Activated naive CD4-positive, alpha-beta T cell treated with anti-CD3 and anti-CD28 coated beads for 36 hours (primary cell): ENCODE measurements at places on chromosomes 7 and 10.

- peaks cover 9% of the 10 kb centered on the region for H3K4me1 ChIP-seq
- H3K27ac ChIP-seq = no peak overlapping the region
These were observed 147.1 kb downstream of the LRRC4 start for GRCh38 chr7:127884066-127884559.

GRCh38 chr10:110141185-110141584 lies 66.2 kb upstream of the MXI1 start:
- H3K27ac ChIP-seq = no peak overlapping the region
- peaks cover 39% of the 10 kb centered on the region for H3K4me1 ChIP-seq

DNA sequence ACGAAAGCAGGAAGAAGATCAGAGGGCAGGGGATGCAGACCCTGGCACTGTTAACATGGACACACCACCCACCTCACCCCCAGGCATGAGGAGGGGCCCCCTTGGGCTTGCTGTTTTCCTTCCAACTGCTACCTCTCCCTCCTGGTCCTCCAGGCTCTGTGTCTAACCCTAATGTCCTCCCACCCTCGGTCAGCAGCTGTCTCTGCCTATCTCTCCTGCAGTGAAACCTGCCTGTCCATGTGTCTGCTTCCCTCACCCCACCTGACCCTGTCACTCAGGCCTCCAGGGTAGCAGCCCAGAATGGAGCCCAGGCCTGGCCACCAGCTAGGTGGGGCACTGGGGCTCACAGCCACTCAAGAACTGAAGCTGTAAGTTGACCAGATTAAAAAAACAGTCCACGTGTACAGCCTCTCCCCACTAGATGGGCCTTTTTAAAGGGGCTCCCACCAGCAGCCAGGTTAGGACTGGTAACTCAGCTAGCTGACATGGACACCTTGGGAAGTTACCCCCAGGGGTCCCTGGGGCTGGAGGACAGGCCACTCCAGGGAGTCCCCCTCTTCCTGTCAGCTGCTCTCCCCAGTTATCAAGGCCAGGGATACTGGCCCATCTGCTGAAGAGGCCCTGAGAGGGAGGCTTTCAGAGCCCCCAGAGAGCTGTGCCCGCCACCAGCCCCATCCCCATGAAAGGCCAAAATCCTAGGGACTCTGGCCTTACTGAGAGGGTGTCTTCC lies 1.5 kb downstream of the SMARCD3 start:
- H3K36me3 ChIP-seq = no peaks in the 10 kb centered on the region
- no peak overlapping the region for H3K27ac ChIP-seq
- H3K4me3 ChIP-seq = no peak overlapping the region
- peaks cover 53% of the 10 kb centered on the region for H3K4me1 ChIP-seq

DNA sequence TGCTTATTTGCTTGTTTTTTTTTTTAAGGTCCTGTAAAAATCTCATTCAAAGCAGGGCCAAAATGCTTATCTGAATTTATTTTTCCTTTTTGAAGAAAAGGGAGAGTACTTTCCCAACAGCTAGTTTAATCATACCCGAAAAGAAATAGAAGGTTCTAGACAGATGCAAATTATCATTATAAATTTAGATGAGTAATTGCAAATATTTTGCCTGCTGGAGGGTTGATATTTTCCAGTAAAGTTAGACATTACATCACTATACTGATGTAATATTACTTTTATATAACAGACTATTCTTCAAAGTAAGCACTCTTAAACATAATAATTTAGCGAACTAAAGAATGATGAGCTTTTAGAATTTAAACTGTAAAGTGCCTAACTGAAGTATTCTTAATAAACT lies 14.1 kb upstream of the CFAP69 start:
- DNase-seq = no peak
- no peak overlapping the region for H3K27ac ChIP-seq

DNA sequence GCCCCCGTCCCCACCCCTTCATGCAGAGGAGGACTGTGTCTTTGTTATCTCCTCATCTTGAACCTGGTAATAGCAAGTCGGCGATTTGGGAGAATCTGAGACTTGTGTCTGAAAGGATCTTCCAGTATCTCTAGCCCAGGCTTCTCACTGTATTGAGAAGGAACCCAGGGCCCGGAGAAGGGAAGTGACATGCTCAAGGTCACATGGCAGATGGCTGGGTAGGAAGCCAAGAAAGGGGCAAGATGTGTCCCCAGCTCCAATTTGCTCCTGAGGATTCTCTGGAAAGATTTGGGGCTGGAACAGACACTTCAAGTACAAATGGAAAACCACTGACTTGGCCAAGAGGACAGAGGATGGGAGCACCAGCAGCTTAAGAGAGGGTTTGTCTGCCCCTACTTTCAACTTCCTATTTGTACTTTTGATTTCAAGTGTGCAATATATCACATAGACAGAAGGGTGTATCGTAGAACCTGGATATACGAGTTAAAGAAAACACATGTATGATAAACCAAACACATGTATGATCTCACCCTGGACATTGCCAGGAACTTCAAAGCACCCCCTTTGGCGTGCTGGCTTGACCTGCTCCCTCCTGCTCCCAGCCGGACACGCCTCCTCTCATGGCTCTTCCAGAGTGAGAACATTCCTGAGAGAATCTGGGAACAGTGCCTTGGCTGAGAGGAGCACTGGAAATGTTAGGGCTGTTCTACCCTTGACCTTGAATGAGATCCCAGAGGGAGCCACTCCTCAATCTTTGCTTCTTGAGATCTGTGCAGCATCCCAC lies 79.7 kb downstream of the CDH23 start:
- H3K27ac ChIP-seq = no peak overlapping the region
- H3K27me3 ChIP-seq = no peaks in the 10 kb centered on the region
- peaks cover 5% of the 10 kb centered on the region for H3K4me1 ChIP-seq

DNA sequence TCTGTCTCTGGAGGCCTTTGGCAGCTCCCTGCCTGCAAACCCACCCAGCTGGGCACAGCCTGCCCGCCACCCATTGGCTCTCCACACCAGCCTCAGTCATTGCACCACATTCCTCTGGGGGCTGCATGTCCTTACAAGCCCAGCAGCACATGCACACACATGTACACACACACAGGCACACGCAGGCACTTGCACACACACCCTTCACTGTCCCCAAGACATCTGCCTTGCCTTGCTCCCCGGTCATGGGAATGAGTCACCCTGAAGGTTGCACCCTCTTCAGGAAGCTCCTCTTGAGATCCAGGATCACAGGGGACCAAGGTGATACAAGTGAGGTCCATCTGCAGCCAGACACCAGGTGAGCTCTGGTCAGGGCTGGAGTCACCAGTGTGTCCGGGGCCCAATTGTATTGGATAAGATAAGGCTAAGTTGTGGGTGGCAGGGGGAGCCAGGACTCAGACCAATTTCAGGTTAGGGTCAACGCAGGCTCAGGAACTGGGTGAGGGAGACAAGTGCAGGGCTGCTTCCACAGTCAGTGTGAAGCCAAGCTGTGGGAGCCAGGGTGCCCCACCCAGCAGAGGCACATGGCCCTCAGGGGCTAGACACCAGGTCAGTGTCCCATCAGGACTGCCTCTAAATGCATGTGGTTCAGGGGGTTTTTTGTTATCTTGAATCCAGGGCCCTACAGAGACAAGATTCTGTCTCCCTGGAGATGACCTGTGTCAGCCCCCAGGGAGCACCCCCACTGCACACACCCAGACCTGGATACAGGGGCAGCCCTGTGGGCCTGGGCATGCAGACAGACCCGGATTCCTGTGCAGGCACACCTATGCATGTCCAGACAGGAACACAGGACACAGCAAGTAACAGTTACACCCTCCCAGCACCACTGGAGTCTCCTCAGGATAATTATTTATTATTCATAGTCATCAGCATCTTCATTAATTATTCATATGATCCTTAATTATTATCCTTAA lies 33.8 kb downstream of the KCNH2 start:
- H3K36me3 ChIP-seq = no peaks in the 10 kb centered on the region
- peak; percentile 2 for DNase-seq
- H3K27me3 ChIP-seq = peaks cover 6% of the 10 kb centered on the region
- H3K4me3 ChIP-seq = no peak overlapping the region

- no peaks in the 10 kb centered on the region for H3K4me1 ChIP-seq
- peaks cover 19% of the 10 kb centered on the region for H3K36me3 ChIP-seq
- H3K4me3 ChIP-seq = no peak overlapping the region
- H3K27ac ChIP-seq = no peak overlapping the region
- peaks cover 4% of the 10 kb centered on the region for H3K27me3 ChIP-seq
These were observed 12.5 kb upstream of the ZNF212 start for GRCh38 chr7:149226840-149227494.

DNA sequence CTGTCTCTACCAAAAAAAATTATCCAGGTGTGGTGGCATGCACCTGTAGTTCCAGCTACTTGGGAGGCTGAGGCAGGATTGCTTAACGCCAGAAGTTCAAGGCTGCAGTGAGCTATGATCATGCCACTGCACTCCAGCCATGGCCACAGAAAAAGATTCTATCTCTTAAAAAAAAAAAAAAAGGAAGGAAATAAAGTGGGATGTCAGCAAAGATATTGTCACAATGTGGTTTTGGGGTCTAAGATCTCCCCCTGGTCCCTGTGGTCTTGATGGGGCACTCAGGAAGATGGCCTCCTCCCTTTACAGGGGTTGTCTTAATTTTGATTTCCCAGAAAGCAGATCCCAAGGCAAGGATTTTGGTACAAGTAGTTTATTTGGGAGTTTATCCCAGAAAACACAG lies 7.4 kb upstream of the KAZALD1 start:
- peaks cover 8% of the 10 kb centered on the region for H3K36me3 ChIP-seq
- no peak for DNase-seq
- H3K27me3 ChIP-seq = peaks cover 15% of the 10 kb centered on the region
- no peak overlapping the region for H3K27ac ChIP-seq

DNA sequence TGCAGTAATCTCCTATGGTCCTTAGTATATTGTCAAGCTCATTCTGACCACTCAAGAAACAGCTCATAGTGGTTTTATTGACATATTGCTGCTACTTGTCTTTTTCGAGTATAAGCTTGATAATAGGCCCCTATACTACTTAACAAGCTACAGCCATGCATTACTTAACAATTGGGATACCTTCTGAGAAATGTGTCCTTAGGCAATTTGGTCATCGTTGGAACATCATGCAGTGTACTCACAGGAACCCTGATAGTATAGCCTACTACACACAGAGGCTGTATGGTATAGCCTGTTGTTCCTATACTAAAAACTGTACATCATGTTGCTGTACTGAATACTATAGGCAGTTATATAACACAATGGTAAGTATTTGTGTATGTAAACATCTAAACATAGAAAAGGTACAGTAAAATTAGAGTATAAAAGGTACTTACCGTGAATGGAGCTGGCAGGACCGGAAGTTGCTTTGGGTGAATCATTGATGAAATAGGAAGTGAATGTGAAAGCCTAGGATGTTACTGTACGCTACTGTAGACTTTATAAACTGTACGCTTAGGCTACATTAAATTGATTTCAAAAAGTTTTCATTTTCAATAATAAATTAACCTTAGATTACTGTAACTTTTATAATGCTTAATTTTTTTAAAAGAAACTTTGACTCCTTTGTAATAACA lies 160.9 kb downstream of the LRRC4 start:
- peaks cover 16% of the 10 kb centered on the region for H3K4me1 ChIP-seq
- H3K27me3 ChIP-seq = no peaks in the 10 kb centered on the region
- no peak overlapping the region for H3K4me3 ChIP-seq
- no peak overlapping the region for H3K27ac ChIP-seq
- no peak for DNase-seq
